ENCODE measurements at places on chromosomes 11 and 22.

- no peak for DNase-seq
These were observed 291.8 kb downstream of the MIAT start for GRCh38 chr22:26949193-26949592.

- DNase-seq, result no peak
These were observed 13.7 kb downstream of the PAX6 start for GRCh38 chr11:31797190-31798056.

GRCh38 chr11:42543844-42544419 is 767.9 kb upstream of the API5 start:
- no peak for DNase-seq

DNA sequence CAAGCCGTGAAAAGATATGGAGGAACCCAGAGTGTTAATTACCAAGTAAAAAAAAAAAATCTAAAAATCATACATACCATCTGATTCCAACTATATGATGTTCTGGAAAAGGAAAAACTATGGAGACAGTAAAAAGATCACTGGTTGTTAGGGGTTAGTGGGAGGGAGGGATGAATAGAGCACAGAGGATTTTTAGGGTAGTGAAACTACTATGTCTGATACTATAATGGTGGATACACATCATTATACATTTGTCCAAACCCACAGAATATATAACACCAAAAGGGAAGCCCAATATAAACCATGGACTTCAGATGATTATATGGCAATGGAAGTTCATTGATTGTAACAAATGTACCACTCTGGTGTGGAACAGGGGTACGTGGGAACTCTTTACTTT is 74.1 kb downstream of the ENTHD1 start:
- no peak for DNase-seq

GRCh38 chr11:1854132-1854948 is 1.5 kb downstream of the LSP1 start:
- peak; percentile 18 for DNase-seq

DNA sequence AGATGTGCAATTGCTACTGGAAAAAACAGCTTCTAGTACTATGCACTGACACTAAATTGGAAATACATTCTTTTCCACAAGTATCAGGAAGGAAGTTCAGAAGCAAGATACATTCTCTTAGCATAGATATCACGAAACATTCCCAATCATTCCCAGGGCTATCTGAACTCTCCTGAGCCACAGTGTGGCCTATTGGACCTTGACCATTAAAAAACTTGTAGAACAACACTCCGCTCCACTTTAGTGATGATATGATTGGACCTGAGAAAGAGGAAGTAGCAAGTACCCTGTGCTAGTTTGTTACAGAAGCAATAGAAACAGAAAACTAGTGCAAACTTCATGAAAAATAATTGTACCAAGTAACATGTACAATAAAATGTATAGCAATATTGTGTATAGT is 11.4 kb upstream of the OR5AK2 start:
- DNase-seq, result no peak

GRCh38 chr11:119863851-119864601 is 135.0 kb upstream of the NECTIN1 start:
- DNase-seq, result no peak

GRCh38 chr11:131889760-131890581 is 519.6 kb downstream of the NTM start:
- no peak for DNase-seq

DNA sequence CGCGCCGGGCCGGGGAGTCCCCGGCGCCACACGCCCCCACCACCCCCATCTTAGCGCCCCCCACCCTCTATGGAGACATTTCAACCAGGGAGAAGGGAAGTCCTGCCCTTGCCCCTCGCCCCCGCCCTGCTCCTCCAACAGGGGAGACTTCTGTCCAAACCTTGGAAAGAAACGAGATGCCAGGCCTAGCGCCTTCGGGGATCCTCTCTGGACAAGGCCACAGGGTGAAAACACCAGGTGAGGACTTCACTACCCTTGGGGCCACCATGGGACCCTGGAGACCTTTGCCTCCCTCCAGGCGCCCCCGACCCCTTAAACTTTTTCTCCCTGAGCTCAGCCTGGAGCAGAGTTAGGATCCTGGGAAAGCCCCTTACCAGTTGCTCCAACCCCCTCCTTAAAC is 11.6 kb upstream of the NPAS4 start:
- DNase-seq, result no peak

- DNase-seq, result no peak
These were observed 93.9 kb upstream of the MTMR2 start for GRCh38 chr11:96017856-96018255.

DNA sequence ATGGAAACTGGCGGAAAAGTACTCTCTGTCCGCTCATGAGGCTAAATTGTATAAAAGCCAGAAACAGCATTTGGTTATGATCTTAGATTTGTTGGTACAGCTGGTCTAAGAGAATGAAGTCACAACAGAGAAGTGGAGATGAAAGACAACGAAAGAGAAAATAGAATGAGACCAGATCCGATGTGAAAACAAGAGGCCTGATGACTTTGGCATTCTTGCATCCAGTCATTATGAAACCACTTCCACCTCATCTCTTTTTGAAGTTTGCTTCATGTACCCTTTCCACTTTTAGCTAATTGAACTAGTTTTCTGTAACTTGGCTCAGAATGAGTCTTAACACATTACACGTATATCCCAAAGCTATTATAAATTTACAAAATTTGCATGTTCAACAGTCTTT is 1431.7 kb downstream of the LRRC4C start:
- DNase-seq, result no peak

DNA sequence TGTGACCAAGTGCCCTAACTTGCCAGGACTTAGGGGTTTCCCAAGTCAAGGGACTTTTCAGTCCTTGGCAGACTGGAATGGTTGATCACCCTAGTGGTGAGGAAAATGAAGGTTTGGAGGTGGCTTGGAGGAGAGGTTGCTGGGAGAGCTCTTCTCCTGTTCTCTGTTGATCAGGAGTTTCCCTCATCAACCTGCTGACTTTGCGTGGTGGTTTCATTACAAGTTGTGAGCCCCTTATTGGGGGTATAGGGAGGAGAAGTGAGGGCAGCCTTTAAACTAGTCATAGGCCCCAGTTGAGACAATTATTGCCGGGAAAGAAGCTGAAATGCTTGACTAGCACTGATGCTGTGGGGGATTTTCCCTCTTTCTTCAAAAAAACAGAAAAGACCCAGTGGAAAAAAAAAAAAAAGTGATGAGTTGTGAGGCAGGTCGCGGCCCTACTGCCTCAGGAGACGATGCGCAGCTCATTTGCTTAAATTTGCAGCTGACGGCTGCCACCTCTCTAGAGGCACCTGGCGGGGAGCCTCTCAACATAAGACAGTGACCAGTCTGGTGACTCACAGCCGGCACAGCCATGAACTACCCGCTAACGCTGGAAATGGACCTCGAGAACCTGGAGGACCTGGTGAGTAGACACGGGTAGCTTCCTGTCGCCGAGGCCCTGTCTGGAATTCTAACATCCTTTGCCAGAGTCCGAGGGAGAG is at the start of gene CXCR5:
CXCR5 (plus strand) TSS at position 525 of the 704 bp plus-strand sequence; CDS start at position 575, 50 bp downstream.
- DNase-seq, result peak; percentile 58

DNA sequence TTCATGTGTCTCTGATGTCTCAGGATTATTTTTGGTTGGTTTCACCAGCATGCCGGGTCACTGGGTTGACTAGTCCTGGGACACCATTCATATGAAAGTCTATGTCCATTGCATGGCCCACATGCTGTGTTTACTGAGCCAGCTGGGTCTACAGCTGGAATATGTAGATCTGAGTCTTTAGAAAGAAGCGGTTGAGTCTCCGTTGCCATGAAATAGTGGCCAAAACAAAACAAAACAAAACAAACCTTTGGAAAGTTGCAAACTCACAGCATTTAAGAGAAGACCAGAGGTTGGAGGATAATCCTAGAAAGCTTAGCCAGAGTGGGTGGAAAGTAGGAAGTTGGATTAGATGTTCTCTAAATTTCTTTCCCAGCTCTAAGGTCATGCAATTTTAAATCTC is 191.8 kb upstream of the NTM start:
- no peak for DNase-seq

GRCh38 chr11:128579798-128580504 is 7.4 kb downstream of the ETS1 start:
- no peak for DNase-seq

DNA sequence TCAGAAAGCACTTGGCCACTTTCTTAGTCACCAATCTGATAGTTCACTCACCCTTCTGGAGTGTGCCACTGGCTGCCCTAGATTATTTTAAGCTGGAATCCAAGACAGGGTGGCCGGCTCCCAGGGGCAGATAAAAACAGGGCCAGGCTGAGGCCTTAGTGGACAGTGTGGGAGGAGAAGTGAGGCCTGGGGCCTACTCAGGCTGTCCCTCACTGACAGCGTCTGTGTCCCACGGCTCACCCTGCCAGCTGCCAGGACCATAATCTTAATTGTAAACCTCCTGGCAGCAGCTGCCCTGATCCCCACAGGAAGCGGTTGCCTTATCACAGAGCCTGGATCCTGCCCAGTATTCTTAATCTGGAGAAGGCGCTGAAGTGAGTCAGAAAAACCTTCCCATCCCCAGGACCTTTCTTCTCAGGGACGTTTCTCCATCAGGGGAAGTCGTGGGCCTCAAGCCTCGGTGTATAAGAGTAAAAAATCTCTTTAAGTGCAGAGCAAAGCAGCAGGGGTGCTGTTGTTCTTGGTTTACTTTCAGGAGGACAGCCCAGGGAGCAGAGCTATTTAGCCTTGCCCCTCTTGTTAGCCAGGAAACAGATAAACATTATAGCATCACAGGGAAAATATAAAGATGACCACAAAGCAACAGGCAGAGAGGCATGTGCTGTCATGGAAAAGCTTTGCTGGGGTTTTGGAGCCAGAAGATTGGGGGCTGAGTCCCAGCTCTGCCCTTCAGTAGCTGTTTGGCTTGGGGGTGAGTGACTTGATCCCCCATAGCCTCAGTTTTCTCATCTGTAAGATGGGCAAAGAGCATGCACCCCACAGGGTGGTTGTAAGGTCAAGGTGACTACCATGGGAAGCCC is 39.6 kb downstream of the TSPAN18 start:
- no peak for DNase-seq

DNA sequence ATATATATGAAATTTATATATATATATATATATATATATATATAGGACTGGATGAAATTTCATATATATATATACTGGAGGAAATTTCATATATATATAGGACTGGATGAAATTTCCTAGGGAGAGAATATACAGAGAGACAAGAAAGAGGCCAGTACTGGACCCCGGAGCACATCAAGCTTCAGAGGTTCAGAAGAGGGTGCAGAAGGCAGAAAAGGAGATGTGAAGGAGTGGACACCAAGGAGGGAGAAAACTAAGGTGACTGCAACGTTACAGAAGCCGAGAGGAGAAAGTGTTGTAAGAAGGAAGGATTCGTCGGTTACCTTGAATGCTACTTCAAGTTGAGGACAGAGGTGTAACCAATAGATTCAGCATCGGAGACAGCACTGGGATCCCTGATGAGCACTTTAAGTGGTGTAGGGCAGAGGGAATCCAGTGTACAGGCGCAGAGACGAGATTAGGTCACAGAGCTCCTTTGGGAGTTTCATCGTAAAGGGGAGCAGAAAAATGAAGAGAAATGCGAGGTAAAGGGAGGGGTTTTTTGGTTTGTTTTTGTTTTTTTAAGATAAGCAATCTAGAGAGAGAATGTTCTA is 8.5 kb upstream of the TPH1 start:
- DNase-seq, result no peak

DNA sequence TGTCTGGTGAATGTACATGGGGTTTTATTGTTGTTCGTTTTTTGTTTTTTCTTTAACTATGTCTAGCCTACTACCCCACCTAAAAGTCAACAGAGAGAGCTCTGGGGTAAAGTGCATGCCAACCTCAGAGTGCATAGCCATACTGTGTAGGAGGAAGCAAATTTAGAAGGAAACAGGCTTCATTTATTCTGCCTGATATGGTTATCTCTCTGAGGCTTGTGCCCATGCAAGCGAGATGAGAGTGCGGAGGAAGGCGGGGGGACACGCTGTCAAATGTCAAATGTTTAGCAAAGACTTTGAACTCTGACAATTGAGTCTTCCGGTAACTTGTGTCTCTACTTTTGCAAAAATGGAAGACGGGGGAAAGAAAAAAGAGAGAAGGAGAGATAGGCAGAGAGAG is 295.5 kb downstream of the ETS1 start:
- DNase-seq, result peak; percentile 68

- DNase-seq, result no peak
These were observed 27.5 kb downstream of the KIAA0930 start for GRCh38 chr22:45212992-45213751.

DNA sequence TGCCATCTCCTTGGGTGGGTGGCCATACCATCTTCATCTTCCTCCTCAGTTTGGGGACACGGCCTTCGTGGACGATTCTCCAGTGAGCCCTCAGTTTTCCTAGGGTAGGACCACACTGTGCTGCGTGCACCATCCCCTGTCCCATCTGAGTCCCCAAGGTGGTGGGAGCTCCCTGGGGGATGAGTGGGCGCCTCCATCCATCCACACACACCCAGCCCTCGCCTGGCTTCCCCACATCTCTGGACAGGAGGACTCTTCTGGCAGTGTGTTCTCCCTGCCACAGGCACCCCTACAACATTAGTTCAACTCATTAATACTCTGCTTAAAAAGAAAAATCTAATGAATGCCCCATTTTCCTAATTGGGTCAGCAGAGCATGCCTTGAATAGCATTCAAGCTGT is 408.5 kb downstream of the SHANK2 start:
- DNase-seq, result no peak

DNA sequence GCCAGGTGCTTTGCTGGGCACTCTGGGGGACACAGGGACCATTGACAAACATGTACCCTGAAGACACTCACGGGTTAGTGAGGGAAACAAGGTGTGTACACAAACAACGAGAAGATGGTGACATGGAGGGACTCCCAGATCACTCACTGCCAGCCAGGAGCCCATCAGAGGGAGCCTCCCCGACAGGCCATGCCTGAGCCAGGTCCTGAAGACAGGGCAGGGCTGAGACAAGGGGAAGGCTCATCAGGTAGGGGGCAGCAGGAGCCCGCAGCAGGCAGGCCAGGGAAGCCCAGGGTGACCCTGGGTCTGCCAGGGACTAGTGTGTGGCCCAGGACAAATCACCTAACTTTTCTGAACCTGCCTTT is 127.9 kb downstream of the BUD13 start:
- DNase-seq, result no peak
